ENCODE measurements at places on chromosomes 13 and 19.

DNA sequence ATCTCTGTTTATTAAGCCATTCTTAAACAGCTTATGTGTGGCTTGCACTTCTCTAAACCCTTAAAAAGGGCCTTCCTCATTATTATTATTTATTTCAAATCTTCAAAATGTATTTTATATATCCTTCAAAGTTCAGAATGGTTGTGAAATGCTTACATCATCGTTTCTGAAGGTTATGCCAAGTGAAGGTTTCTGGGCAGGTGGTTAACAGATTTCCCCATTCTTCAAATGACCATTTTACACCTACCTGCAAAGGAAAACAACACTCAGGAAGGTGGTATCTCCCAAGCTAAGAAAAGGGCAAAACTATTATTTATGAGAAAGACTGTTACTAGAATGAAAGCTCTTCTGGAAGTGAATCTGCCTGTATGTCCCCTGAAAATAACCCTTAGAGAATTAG lies 191.6 kb downstream of the SHISA2 start:
- no peak for DNase-seq

DNA sequence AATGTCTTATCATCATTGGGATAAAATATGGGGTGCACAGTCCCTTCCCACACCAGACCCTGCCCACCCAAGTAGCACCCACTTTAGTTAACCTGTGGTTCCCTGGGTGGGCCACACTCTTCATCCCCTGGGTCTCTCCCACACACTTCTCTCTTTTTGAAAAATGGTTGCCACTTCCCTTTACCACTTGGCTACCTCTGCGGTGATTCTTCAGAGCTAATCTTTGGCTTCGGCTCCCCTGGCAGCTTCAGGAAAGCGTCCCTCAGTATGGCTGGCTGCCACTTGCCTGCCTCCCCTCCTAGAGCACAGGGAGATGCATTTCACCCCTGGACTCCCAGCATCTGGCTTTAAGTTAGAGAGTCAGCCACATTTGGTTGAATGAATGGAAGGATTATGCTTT lies 18.2 kb downstream of the CCNA1 start:
- no peak for DNase-seq

DNA sequence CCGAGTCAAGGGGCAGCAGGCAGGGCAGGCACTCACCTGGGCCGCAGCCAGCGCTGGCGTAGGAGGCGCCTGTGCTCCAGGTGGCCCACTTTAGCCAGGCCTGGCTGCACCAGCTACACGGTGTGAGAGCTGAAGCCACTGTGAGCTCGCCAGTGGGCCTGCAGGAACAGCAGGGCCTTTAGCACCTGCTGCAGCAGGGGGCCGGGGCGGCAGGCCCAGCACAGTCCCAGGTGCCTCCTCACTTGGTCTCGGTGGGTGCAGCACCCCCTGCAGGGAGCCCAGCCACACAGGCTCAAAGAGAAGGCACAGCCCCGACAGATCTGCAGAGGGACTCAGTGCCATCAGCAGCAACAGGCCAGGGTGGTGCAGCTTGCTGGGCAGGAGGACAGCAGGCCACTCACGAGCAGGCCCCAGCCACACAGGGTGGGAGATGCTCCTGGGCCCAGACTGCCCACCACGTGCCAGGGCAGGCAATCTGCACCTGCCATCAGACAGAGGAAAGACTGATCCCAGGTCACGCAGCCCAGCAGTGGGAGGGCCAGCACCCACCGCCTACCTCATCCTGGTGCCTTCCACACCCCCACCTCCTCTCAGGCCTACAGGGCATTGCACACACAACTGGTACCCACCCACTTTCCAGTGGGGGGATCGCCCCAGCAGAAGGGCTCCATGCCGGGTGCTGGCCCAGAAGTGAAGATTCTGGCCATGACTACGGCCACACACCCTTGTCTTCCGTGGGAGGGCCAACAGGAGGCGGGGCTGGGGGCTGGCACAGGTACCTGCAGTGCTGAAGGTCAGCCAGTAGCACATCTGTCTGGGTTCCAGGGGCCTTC lies 15.8 kb downstream of the ARHGAP33 start:
- no peak for DNase-seq

- no peak for DNase-seq
Observed at GRCh38 chr13:38213314-38213713, 136.3 kb upstream of the UFM1 start.
